ENCODE measurements at places on chromosomes 5 and 9. TPM values are rescaled to one million over a fixed set of nuclear protein-coding genes. Genes with fewer than 3 reads are reported as not detected.

The CTNND2 gene
- total RNA-seq, result 1.9 TPM

The NKD2 gene
- 0.81 TPM for total RNA-seq

The NRARP gene
- total RNA-seq, result not detected

The FOXD4L6 gene
- not detected for total RNA-seq

The SPINK14 gene
- not detected for total RNA-seq
